ENCODE measurements at places on chromosomes 11 and 22.
A peak's percentile ranks its signal among the peaks of the same experiment; 100 is the strongest.

DNA sequence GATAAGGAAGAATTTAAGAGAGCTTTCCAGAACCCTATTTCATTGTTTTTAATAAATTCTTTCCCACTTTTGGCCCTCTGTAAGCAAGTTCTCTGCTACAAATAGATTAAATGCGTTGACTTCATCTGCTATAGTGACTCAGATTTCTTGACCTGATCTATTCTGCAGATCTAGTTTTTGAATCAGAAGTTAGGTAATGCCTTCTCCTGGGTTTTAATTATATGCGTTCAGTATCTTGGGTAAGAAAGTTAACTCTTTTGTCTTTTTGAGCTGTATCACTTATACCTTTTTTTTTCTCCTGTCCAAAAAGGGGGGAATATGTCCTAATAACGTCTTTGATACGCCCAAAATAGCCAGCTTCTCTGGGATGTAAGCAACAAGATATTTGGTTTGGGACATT is 2.4 kb upstream of the HEPHL1 start:
- peak; percentile 22 for DNase-seq

DNA sequence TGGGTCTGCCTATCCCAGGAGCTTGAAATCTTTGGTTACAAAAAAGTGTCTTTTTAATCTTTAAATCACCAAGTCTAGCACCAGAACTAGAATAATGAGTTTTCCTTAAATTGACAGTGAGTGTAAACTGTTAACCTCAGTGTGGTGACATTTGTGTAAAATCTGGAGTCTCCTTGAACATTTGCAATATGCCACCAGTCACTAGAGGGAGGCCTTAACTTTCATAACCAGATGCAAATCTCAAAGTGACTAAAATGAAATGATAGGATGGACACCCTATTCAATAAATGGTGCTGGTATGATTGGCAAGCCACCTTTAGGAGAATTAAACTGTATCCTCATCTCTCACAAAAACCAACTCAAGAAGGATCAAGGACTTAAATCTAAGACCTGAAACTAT is 8.3 kb upstream of the SCGB1D2 start:
- peak; percentile 15 for DNase-seq

DNA sequence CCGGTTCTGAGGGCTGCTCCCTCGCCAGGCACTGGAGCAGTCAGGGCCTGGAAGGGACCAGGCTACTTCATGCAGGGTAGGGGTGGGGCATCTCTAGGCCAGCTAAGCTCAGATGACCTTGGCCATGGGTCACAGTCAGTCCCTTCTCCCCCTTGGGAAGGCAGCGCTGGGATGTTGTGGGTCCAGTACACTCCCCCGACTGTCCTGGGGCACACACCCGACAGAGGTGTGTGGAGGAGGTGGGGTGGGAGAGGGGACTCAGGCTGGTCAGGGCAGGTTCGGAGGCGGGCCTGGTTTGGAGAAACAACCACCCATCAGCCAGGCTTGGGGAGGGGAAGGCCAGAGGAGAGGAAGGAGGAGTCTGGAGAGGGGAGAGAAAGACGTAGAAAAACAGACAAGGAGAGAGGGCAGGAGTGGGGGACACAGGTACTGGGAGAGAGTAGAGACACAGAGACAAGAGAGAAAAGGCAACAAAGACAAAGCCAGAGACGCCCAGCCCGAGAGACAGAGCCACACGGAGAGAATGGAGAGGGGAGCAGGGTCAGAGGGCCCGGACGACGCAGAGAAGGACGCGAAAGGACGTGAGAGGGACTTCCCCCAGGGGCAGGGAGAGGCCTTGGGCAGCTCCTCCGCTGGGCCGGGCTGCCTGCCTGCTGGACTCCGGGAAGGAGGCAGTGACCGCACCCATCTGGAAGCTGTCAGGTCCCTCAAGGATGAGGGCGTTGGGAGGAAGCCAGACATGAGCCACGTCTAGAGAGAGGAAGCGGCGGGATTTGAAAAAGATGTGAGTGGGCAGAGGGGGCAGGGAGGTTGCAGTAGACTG is 30.6 kb upstream of the TSKU start:
- peak; percentile 82 for DNase-seq

- no peak for DNase-seq
Observed at GRCh38 chr11:3710485-3711259, 39.5 kb upstream of the CHRNA10 start.

DNA sequence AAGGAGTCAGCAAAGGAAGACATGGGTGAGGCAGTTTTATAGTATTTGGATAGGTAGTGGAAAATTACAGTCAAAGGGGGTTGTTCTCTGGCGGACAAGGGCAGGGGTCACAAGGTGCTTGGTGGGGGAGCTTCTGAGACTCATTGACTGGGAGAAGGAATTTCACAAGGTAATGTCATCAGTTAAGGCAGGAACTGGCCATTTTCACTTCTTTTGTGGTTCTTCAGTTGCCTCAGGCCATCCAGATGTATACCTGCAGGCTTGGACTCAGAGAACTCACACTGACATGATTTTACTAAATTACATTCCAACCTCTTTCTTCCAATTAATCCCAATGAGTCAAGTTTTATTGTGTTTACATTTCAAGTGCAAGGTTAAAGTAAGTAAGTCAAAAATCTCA is 240.5 kb upstream of the API5 start:
- DNase-seq, result no peak

- DNase-seq, result no peak
Observed at GRCh38 chr22:49238181-49239141, 589.2 kb downstream of the BRD1 start.

DNA sequence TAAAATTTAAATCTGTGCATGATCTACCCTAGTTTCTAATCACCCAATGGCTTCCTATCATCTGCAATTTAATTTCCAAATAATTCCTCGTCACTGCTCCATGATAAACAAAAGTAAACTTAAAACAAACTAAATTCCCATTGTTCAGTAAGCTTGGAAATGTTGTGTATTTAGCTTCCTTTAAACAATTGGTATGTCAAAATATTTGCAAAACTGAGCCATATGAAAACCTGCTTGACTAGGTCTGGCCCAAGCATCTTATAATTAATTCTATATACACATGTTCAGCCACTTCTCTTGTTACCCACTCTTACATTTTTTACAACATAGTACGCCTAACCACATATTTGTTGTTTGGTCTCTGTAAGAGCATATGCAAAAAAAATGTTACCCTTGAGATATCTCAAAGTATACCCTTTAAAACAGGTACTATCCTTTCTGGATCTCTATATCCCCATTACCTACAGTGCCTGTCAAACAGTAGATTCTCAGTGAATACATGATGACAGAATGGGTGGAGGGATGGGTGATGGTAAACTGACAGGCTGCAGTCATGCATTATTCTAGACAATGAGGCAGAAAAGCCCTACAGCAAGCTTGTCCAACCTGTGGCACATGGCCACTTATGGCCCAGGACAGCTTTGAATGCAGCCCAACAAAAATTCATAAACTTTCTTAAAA is 1277.9 kb upstream of the TENM4 start:
- DNase-seq, result no peak

DNA sequence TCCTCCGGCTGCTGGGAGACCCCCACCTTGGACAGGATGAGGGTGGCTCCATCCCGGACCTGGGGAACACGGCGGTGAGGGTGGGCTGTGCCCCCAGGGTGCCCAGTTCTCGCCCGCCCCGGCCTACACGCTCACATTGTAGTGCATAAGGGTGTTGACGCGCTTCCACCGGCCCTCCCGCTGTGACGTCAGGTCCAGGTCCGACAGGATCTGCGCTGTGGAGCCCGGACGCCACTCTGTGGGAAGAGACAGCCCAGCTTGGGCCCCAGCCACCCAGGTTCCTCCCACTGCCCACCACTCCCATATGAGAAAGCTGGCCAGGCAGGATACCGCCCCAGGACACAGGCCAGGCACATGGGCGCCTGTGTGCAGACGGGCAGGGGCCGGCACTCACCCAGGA is 8.3 kb upstream of the MAPK11 start:
- DNase-seq, result no peak

- no peak for DNase-seq
Observed at GRCh38 chr11:94750319-94751217, 17.6 kb upstream of the AMOTL1 start.

DNA sequence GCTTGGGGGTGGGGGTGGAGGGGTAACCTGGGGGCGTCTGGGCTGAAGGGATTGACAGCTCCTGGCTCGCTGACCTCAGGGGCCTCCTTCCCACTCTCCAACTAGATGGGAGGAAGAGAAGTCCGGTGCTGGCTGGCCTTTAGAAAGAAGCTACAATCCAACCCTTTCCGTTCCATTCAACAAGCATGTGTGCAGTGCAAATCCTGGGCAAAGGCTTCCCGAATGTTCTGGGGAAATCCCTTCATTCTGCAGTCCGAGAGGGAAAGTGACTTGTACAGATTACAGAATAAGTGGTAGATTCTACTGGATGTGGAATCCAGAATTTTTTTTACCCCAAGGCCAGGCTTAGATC is 149.9 kb downstream of the FEZ1 start:
- DNase-seq, result no peak

- no peak for DNase-seq
Observed at GRCh38 chr22:49583886-49584505, 243.7 kb downstream of the BRD1 start.

DNA sequence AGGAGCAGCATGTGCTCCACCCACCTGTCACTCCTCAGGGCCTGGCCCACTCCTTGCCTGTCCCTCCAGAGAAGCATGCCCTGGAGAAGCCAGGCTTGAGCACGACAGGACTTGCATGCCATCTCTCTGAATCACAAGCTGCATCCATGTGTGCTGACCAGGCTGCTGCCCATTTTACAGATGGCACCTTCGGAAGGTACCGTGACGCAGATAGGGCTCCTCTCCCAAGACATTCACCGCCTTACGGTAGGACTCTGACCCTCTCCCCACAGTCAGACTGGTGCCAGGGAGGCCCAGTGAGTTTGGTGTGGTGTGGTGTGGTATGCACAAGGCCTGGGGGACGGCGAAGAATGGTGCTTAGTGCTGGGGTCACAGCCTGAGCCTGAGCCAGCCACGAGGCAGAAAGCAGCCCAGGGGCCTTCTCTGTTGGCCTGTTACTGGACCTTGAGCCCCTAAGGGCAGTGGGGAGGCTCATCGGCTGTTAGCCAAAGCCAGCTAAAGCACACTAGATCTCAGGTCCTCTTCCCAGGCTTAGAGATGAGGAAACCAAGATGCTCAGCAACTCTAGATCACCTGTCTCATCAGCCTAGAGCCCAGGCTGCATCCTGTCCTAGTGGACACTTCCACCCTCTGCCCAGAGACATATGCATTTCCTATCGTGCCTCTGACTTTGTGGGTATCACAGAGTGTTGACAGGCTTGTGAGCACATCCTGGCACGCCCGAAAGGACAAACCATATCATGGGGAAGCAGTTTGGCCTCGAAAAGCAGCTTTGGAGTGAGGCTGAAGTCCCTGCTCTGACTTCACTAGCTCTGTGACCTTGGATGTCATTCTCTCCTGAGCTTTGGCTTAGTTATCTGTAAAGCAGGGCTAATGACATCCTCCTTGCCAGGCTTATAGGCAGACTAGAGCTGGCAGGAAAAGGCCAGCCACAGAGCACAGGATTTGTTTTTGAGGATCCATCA is 17.8 kb downstream of the CYB5R2 start:
- no peak for DNase-seq

DNA sequence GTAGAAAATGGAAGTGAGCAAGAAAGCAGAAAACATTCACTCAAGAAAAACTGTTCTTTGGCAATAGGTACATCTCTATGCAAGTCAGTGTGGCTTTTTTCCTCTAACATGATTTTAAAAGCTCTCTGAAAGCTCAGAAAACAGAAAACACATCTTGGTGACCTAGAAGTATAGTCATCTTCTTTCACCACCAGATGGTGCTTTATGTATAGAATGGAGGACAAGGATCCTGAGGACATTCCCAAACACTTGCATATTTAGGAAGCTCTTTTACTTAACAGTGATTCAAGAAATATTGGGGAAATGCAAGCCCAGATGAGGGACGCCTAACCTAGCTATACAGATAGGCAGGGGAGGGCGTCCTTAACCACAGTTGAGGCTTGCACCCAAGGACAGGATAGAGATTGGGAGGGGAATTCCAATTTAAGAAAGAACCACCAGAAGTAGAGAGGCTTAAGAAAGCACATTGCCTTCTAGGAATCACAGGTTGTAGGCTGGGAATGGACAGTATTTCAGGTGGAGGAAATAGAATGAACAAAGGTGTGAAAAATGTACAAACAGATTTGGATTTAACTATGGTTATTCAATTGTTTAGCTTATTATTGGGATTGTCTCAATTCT is 13.8 kb upstream of the CCDC81 start:
- DNase-seq, result peak; percentile 72

GRCh38 chr22:30327864-30328345 is 1.2 kb upstream of the TBC1D10A start:
- peak; percentile 34 for DNase-seq

DNA sequence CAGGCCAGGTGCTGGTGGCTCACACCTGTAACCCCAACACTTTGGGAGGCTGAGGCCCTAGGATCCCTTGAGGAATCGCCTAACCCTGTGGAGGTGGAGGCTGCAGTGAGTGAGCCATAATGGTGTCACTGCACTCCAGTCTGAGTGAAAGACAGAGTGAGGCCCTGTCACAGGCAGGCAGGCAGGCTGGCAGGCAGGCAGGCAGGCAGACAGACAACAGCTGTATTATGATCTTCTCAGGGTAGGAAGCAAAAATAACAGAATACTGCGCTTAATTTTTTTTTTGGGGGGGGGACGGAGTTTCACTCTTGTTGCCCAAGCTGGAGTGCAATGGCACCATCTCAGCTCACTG is 3901.6 kb upstream of the OR11H1 start:
- DNase-seq, result no peak
